ENCODE measurements at places on chromosomes 11 and 22.

DNA sequence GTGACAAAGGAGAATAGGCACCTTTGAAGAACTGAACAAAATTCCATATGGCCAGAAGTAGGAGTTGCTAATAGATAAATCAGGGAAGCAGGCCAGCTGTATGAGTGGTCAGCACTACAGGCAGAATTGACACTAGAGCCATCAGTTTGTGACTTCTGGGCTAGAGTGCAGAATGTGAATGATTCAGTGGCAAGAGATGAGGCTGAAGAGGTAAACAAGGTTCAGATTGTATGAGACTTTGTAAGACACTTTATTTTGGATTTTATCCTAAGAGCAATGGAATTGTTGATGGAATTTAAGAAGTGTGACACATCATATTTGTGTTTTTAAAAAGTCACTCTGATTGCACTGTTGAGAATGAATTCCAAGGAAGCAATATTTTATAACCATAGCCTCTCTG lies 12.9 kb downstream of the BIRC3 start:
- peaks cover 5% of the 10 kb centered on the region for H3K4me1 ChIP-seq
- H3K4me3 ChIP-seq = no peak overlapping the region
- H3K27ac ChIP-seq = no peak overlapping the region
- no peak for DNase-seq
- H3K27me3 ChIP-seq = no peaks in the 10 kb centered on the region

DNA sequence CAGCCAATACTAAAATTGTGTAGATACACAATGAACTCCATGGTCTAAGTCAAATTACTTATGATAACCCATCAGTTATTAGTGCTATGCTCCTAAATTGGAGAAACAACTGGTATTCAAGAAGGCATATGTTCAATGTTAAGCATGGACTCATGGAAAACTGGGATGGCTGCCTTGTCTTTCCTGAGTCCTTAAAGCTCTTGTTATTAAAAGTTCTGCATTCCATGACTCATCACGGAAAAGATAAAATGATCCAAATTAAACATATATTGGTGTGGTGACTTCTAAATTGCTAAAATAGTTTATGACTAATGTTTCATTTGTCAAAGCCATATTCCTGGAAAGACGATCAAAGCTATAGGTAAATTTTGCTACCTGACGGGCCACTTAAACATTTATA lies 9.4 kb upstream of the EI24 start:
- no peak for DNase-seq
- H3K27me3 ChIP-seq = peaks cover 3% of the 10 kb centered on the region
- H3K4me1 ChIP-seq = no peaks in the 10 kb centered on the region
- no peaks in the 10 kb centered on the region for H3K36me3 ChIP-seq
- H3K4me3 ChIP-seq = no peak overlapping the region
- H3K27ac ChIP-seq = no peak overlapping the region

DNA sequence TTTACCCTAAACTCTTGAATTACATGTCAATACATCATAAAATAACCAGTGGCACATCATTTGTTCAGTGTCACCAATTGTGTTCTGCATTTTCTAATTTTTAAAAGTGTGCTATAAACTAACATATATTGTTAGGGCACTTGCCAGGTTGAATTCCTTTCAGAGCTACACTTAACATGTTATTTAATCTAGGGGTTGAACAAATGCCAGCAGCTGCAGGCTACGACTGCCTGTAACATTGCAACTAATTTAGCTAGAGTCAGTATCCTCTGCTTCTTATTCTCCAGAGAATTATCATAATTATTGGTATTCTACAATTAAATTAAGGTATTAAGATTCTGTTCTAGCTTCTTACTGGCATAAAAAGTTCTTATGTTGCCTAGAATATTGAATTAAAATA lies 46.4 kb upstream of the ARHGAP42 start:
- no peaks in the 10 kb centered on the region for H3K36me3 ChIP-seq
- H3K27me3 ChIP-seq = no peaks in the 10 kb centered on the region
- no peak for DNase-seq
- H3K27ac ChIP-seq = no peak overlapping the region
- H3K4me1 ChIP-seq = no peaks in the 10 kb centered on the region

GRCh38 chr11:12117611-12118010 lies 7.2 kb downstream of the MICAL2 start:
- peak overlapping the region; percentile 46 for H3K27ac ChIP-seq
- H3K4me3 ChIP-seq = no peak overlapping the region
- peak; percentile 25 for DNase-seq
- peaks cover 17% of the 10 kb centered on the region for H3K36me3 ChIP-seq

- H3K27ac ChIP-seq = no peak overlapping the region
- H3K36me3 ChIP-seq = peaks cover 22% of the 10 kb centered on the region
- no peak overlapping the region for H3K4me3 ChIP-seq
- H3K4me1 ChIP-seq = peaks cover 9% of the 10 kb centered on the region
- no peaks in the 10 kb centered on the region for H3K27me3 ChIP-seq
Measured at GRCh38 chr11:11894486-11894885, 52.7 kb downstream of the USP47 start.

GRCh38 chr11:86816251-86816726 lies 15.9 kb downstream of the PRSS23 start:
- no peaks in the 10 kb centered on the region for H3K36me3 ChIP-seq
- H3K27me3 ChIP-seq = peaks cover 30% of the 10 kb centered on the region
- no peak overlapping the region for H3K27ac ChIP-seq
- no peak for DNase-seq

DNA sequence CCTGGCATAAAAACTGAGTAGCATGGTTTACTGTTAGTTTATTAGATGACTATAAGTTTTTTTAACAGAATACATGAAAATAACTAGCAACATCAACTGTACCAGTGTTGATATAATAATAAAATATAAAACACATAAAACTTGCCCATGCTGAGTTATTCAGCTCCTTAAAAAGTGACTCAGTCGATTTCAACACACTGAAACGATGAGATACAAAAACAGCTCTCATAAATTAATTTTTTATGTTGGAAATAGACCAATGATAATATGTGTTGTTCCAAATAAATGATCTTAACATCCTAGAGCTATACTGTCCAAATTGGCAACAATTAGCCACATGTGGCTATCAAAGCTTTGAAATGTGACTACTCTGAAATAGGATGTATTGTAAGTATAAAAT lies 15.9 kb downstream of the PDGFD start:
- H3K36me3 ChIP-seq = no peaks in the 10 kb centered on the region
- H3K4me1 ChIP-seq = no peaks in the 10 kb centered on the region
- DNase-seq = no peak
- no peaks in the 10 kb centered on the region for H3K27me3 ChIP-seq
- no peak overlapping the region for H3K27ac ChIP-seq

DNA sequence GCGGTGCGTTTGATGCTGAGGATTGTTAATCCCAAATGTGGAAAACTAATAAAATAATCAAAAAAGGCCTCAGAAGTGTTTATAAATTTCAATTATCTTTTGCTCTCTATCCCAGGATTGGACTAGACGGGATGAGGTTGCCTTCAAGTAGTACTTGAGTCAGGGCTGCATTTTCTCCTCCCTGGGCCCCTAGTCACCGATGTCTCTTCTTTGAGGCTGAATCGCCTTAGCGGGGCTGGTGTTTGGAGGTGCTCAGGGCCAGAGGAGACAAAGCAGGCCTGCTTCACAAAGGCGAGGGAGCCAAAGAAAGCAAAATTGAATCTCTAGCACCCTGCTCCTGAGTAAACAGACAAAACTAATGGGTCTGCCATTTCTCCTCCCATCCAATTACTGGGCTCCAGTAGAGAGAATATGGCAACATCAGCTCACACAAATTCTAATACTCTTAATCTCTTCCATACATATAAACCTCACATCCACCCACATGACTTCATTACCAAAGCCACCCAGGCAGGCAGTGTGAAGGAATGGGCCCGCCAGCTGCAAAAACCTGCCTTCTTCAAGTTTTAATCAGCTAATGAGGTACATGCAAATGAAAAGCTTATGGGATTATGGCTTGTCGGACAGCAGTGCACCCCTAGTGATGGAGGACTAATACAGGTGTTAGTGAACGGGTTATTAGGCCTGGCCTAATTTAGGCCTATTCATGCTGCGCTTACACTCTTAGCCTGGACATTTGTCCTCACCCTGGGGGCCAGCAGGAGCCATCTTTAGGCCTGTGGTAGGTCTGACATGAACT lies 52.7 kb upstream of the HTATIP2 start:
- no peaks in the 10 kb centered on the region for H3K36me3 ChIP-seq
- H3K27me3 ChIP-seq = peaks cover 8% of the 10 kb centered on the region
- no peak for DNase-seq

GRCh38 chr11:17505146-17505545 lies 28.5 kb upstream of the ABCC8 start:
- peaks cover 7% of the 10 kb centered on the region for H3K27me3 ChIP-seq
- H3K27ac ChIP-seq = no peak overlapping the region
- H3K4me1 ChIP-seq = no peaks in the 10 kb centered on the region
- no peak overlapping the region for H3K4me3 ChIP-seq
- no peaks in the 10 kb centered on the region for H3K36me3 ChIP-seq
- no peak for DNase-seq

DNA sequence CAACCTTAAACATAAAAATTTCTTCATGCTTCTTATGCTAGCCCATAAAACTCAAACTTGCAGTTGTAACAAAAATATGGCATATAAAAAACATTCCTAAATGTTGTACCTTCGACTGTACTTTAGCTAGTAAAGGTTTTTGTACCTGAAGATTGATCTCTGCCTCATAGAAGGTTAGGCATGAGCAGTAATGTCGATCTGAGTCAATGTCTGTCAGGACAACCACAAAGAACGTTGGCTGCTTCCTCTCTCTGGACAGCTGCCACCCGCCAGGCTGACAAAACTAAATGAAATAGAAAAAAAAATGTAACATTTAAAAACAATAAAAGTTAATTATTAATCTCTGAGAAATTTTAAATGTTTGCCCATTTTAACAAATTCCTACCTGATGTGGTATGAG lies 251.3 kb downstream of the SBF2 start:
- H3K4me1 ChIP-seq = no peaks in the 10 kb centered on the region
- peaks cover 4% of the 10 kb centered on the region for H3K36me3 ChIP-seq
- DNase-seq = no peak
- no peak overlapping the region for H3K27ac ChIP-seq
- no peaks in the 10 kb centered on the region for H3K27me3 ChIP-seq

- H3K36me3 ChIP-seq = no peaks in the 10 kb centered on the region
- no peaks in the 10 kb centered on the region for H3K4me1 ChIP-seq
- no peak overlapping the region for H3K4me3 ChIP-seq
- H3K27ac ChIP-seq = no peak overlapping the region
- no peak for DNase-seq
- no peaks in the 10 kb centered on the region for H3K27me3 ChIP-seq
Measured at GRCh38 chr11:27757953-27758352, 57.7 kb upstream of the BDNF start.

GRCh38 chr11:19344661-19345518 lies 104.1 kb upstream of the E2F8 start:
- no peak overlapping the region for H3K27ac ChIP-seq
- H3K4me3 ChIP-seq = no peak overlapping the region
- DNase-seq = no peak
- H3K4me1 ChIP-seq = peaks cover 5% of the 10 kb centered on the region

DNA sequence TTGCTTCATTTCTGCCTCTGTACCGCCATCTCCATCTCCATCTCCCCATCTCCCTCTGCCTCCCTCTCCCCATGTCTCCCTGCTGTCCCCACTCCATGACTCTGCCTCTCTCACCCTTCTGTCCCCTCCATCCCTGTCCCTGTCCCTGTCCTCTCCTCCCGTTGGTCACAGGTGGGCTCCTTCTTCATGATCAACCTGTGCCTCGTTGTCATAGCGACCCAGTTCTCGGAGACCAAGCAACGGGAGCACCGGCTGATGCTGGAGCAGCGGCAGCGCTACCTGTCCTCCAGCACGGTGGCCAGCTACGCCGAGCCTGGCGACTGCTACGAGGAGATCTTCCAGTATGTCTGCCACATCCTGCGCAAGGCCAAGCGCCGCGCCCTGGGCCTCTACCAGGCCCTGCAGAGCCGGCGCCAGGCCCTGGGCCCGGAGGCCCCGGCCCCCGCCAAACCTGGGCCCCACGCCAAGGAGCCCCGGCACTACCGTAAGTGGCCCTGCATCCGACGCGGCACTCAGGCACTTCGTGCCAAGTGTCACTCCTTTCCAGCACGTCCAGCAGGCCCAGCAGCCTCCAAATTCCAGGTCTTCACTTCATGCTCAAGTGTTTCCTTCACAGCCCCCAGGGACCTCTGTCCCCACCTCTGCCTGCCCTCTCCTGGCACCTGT lies 76.0 kb downstream of the CACNA1I start:
- H3K4me1 ChIP-seq = no peaks in the 10 kb centered on the region
- DNase-seq = no peak
- H3K36me3 ChIP-seq = no peaks in the 10 kb centered on the region
- H3K27ac ChIP-seq = no peak overlapping the region
- peaks cover 3% of the 10 kb centered on the region for H3K27me3 ChIP-seq
- H3K4me3 ChIP-seq = no peak overlapping the region

- H3K4me3 ChIP-seq = no peak overlapping the region
- H3K27ac ChIP-seq = no peak overlapping the region
Measured at GRCh38 chr22:33030923-33031525, 27.2 kb downstream of the SYN3 start.

DNA sequence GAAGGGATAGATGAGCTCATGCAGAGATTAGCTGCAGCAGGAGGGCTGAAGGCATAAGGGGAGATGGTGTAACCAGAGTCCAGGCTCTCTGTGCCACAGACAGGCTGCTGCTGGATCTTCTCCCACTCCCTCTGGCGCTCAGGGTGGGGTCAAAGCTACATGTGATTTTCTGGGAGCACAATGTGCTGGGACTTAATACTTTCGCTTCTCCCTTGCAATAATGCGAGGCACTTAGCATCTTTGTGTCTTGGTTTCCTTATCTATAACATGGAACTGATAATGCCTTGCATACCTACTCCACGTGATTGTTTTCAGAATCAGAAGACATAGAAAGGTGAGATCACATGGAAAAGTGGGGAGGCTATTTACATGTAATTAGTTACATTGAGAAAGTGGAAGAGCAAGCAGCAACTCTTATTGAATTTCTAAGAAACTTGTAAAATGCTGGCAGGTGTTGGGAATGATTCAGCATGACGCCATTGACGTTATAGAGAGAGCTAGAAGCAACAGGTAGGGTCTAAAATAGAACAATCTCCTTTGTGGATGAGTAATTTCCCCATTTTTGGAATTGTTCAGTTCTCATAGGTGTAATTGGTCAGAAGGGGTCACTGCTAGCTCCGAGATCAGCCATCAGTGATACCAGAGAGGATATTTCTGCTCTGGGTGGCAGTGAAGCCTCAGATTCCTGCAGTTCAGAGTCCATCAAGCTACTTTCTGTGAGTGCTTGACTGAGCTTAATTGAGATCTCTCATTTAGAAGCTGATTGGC lies 8.2 kb upstream of the OR9I1 start:
- DNase-seq = no peak
- H3K27ac ChIP-seq = no peak overlapping the region
- no peaks in the 10 kb centered on the region for H3K36me3 ChIP-seq
- no peaks in the 10 kb centered on the region for H3K4me1 ChIP-seq
- no peak overlapping the region for H3K4me3 ChIP-seq
- no peaks in the 10 kb centered on the region for H3K27me3 ChIP-seq

DNA sequence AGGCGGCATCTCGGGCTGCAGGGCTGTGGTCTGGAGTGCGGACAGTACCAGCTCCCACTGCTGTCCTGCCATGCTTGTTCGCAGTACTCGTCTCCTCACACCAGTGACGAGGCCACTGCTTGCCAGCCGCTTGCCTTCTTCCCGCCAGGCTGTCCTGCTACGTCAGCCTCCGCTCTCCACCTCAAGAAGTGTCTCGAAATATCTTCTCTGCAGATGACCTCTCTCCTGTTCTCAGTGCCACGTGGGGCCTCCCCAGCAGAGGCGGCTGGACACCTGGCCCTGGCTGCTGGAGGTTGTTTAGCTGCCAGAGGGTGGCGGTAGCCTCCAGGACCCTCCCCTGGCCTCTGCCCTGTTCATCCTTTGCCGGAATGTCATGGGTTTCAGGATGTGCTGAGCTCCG lies 3.1 kb upstream of the CCDC188 start:
- H3K4me3 ChIP-seq = no peak overlapping the region
- H3K27ac ChIP-seq = no peak overlapping the region
- H3K4me1 ChIP-seq = no peaks in the 10 kb centered on the region
- peaks cover 2% of the 10 kb centered on the region for H3K27me3 ChIP-seq

All from T-helper 2 cell treated with Interferon-gamma antibody and Interleukin-4, amounts not matched to agents 5 μg/mL and 100 μg/mL, for 36 hours (primary cell).